WTC11 (cell line): ENCODE measurements at places on chromosomes 11 and 22. TPM values are rescaled to one million over a fixed set of nuclear protein-coding genes. Genes with fewer than 3 reads are reported as not detected.
A peak's percentile ranks its signal among the peaks of the same experiment; 100 is the strongest.

DNA sequence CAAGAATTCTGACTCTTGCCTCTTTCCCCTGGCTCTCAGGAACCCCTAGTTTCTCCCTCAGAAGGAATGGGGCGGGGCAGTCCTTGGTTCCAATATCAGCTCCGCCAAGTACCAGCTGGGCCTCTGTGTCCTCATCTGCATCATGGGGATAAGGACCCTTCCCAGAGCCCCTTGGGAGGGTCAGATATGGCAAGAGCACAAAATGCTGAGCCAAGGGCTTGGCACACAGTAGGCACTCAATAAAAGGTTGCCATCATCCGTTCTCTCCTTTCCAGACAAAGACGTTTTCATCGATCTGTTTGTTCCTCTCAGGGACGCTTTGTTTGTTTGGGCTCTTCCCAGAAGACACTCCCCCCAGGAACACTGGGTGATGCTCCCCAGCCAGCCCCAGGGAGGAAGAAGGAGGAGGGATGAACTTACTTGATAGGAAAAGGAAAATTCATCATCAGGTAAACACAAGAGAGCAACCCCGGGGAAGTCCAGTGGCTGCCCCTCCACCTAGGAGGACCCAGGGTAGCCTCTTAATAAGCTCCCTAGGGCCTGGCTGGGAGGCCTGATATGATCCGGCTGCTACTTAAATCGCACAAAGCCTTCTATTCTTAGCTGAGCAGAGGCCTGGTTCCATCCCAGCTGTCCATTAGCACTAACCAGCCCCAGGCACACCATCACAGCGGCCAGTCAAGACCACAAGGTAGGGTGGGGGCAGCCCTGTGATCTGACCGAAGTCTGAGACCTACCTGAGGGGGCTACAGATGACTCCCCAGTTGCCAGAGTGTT, 19.6 kb downstream of the GDPD5 start:
- DNase-seq, result no peak

HBG2 gene
- 5.1 to 8.7 TPM (median 6.5 TPM) in 3 replicates for total RNA-seq

DNA sequence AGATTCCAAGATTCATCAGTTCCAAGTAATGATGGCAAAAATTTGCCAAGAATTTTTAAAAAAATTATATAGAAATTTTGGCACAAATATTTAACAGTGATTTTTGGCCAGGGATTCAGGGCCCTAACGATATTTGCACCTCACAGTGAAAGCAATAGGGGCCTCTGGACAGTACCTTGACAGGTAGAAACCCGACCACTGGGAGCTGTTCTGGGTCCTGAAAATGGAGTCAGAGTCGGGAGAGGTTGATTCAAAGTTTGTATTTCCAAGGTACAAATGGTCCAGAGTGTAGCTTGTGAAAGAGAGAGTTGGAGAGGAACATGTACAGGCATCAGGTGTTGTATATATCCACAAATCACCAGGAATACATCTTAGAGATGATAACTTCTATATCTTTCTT, 41.6 kb downstream of the MRGPRX2 start:
- DNase-seq, result peak; percentile 65

- DNase-seq, result no peak
These were observed 26.7 kb downstream of the CD44 start for GRCh38 chr11:35165423-35166368.

GRCh38 chr11:32288276-32288675, 147.1 kb downstream of the WT1 start:
- peak; percentile 12 for DNase-seq

RAB3IL1 gene
- 7.2 to 11.1 TPM (median 8.9 TPM) in 3 replicates for total RNA-seq

DNA sequence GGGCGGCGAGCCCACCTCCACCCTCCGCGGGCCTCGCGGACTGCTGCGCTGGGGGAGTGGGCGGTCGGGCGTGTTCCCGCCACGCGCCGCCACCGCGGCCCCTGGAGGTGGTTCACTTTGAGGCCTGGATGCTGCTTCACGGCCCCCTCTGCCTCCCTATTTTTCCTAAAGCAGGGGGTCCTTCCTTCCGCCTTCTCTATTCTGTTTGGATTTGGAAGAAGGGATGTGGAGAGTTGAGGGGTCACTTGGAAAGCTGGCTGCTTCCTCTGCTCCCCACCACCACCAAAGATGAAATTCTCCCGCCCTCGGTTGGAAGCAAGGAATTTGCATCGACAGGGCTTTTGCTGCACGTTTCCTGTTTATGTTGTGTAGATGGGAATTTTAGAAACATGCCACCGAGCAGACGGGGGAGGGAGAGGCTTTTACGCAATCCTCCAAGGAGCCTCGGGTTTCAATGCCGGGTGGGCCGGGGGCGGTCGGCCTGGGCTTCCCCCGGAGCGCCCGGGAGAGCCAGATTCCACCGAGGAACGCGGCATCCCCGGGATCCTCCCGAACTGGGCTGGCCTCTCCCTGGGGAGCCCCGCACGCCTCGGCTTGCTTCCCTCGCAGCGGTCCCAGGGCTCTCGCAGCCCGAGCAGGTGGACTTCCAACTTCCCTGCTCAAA, 403 bp upstream of the SBF2 start:
- DNase-seq, result peak; percentile 44

GRCh38 chr11:125481531-125481930, 14.5 kb downstream of the FEZ1 start:
- no peak for DNase-seq

DNA sequence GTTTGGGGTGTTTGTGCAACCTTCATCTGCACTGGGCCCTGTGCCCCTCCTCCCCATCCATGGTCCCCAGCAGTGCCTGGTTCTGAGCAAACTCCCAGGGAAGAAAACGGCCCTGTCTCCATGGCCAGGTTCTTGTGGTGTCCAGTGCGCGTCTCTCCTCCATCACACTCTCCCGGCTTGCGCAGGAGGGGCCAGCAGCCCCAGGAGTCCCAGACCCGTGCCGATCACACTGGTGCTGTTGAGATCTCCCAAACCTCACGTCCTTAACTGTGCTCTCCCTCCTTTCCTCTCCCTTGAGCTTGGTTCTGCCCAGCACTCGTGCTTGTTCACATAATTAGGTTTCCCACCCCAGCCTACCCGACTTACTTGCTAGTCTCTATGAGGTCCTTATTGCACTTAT, 10.9 kb upstream of the GRK2 start:
- DNase-seq, result no peak

DNA sequence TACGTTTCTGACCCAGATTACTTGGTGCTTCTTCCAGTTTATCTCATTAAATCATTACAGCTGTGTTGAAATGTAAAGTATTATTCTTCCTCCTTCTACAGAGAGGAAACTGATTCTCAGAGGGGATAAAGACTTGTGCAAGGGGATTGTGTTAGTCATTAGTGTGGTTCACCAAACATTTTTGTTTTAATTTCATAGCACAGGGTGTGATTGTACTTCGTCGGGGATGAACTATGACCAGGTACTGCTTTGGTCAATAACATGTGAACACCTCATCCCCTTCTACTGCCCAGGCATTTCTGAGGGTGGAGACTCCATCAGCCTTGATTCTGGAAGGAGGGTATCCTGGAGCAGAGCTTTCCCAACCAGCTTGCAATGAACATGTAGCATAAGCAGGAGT, 120.2 kb upstream of the ALX4 start:
- DNase-seq, result no peak

DNA sequence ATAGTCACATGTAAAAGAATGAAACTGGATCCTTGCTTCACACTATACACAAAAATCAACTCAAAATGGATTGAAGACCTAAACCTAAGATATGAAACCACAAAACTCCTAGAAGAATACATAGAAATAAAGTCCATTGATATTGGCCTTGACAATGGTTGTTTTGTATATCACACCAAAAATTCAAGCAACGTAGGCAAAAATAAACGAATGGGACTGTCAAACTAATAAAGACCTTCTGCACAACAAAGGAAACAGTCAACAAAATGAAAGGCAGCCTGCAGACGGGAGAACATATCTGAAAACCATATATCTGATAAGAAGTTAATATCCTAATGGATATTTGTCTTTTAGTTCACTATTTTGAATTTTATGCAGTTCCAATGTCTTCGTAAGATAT, 292.3 kb upstream of the CNTN5 start:
- no peak for DNase-seq
